ENCODE measurements at places on chromosomes 3 and 15.

DNA sequence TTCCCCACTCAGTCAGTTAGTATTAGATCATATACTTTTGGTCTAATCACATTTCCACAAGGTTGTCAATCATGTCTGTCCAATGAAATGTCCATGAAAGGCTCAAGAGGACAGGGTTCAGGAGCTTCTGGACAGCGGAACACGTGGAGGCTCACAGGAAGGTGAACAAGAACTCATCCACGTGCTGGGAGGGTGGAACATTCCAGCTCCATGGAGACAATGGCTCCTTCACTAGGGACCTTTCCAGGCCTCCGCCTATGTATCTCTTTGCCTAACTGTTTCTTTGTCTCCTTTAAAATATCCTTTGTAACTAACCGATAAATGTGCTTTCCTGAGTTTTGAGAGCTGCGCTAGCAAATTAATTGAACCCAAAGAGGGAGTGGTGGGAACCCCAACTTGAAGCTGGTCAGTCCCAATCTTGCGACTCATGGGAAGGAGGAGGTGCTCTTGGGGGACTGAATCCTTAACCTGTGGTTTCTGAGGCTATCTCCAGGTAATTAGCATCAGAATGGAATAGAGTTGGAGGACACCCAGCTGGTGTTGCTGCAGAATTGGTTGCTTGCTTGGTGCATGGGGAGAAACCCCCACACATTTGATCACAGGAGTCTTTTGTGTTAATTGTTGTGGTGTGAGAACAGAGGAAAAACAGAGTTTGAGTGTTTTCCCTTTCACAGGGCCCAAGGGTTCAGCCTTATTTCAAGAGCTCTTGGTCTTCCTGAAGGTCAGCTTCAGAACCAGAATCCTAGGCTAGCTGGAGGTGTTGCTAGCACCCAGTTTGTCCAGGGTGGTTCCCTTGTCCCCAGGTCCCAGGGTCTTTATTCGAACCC lies 3.0 kb upstream of the TKT start:
- DNase-seq = no peak

- peak; percentile 70 for DNase-seq
These were observed 3.8 kb downstream of the IL1RAP start for GRCh38 chr3:190517687-190518086.

GRCh38 chr3:45881078-45882022 lies 5.0 kb upstream of the CCR9 start:
- DNase-seq = no peak

GRCh38 chr3:29890801-29891200 lies 609.9 kb downstream of the RBMS3 start:
- DNase-seq = no peak
